ENCODE measurements at places on chromosomes 12 and 14.
A peak's percentile ranks its signal among the peaks of the same experiment; 100 is the strongest.

DNA sequence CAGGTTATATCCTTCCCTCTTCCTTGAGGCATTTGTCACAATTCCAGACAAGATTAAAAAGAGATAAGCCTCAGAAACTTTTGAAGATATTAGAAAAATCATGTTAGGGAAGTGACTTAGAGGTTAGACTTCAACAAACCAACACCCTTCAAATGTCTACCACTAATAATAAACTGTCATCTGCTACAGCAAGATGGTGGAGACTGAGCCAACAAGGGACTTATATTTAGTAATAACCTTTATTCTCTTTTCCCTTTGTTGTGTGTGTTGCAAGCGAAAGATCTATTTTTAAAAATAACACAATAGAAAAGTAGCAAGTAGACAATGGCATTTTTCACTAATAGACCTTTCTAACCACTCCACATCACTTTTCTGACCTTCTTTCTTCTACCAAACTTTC is 28.6 kb downstream of the PRICKLE1 start:
- DNase-seq: no peak

GRCh38 chr14:38941488-38941887 is 161.5 kb downstream of the SEC23A start:
- DNase-seq: peak; percentile 58

DNA sequence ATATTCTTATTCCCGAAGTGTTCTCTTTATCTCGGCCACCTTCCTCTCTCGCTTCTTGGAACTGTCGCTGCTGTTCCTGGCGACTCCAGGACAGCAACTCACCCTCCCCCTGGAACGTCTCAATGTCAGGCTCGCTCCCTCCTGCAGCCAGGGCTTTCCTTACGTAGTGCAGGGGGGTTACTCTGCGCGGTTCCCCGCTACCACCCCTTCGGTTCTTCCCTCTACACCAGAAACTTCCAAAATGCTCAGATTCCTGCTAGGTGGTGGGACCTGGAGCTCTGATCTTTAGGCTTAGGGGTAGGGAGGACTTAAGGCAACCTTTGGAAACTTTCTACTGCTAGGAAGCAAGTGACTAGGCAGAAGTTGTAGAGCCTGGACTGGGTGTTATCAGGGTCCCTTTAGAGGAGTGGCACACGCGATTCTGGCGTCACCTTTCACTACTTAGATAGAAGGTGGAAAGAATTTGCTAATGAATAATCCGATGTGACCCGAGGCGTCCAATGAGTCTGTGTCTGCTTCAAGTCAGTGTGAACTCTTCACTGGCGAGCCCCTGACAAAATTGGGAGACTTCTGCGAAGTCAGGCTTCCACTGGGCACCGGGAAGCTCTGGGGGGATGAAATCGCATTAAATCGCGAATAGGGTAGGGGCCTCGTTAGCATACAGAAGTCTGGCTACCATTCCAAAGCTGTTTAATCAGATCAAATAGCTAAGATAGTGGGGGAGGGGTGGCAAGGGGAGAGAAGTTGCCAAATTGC is 900 bp upstream of the DPF3 start:
- DNase-seq: no peak

DNA sequence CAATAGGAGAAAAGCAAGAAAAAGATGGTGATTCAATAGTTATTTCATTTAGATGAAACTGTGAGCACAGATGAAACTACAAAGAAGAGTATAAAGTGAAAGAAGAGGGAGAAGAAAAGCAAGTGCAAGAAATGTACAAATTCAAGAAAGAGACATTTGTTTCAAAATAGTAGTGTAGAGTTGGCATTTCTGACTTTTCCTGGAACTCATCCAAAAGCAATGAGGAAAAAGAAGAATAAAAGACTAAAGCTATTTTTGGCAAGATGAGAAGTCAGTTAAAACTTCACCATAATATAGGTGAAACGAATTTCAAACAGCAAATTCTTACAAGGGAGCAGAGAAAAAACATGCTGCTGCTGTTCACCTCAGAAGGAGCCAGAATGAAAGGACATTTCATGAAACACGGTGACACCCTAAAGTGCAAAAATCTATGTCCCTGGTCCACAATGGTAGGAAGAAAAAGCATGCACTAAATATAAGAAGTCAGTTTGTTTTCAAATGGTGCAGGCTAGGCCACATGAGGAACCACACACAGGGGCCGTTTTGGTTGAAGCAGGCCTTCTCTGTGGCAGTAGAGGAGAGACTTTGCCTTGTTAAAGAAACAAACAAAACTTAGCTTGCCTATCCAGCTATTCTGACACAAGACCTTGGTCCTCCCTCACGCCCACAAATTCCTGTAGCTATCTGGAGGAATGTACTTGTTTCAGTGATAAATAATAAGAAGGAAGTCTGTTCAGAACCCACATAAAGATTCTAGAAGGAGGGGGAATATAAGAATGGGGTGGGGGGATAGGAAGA is 11.1 kb upstream of the CMAS start:
- DNase-seq: no peak

DNA sequence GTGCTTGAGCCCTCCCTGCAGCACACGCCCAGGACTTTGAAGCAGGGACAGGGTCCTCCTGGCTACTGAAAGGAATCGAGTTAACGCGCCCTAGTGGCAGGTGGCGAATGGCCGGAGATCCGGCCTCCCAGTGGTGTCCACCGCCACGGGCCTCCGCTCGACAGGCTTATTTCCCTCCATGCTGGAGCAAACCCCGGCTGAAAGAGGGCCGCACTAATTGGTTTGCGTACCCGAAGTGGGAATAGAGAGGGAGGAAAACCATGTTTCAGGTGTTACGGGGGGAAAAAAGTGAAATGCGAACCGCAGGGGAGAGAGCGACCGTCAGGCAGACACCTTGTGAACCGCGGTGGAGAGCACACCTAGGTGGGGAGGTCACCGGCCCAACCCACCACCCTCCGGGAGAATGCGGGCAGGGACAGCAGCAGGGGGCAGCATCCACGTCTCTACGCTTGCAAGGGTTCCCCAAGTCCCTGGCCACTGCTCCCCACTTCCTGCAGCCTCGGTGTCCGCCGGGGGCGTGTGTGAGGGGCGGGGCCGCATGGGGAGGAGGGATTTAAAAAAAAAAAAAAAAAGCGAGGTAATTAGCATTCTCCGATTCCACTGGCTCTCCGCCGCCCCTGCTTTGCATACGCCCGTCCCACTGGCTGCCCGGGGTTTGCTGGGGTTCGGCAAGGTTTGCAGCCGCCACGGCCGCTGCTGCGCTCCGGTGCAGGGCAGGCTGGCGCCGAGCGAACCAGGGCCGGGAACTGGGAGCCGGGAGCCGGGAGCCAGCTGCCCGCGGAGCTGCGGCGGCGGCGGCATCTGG is 224.6 kb upstream of the CRY1 start:
- DNase-seq: no peak

- DNase-seq: no peak
Observed at GRCh38 chr14:81342850-81343580, 57.1 kb downstream of the STON2 start.

GRCh38 chr12:2805143-2805520 is 7.3 kb upstream of the ITFG2 start:
- DNase-seq: no peak

DNA sequence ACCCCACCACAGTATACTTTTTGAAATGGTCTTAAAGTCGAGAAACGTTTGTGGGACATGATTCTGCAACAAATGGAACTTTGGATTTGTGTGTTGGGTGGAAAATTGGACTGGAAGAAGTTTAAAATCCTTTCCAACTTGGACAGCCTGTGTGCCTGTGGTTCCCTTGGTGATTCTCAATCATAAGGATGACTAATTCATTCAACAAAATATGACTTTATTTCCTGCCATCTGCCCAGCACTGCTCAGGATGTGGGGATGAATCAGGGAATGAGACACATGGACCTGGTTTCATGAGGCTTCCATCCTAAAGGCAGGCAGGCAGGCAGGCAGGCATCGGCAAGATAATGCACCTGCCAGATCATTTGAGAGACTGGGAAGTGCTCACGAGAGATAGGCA is 57.3 kb upstream of the TMEM132D start:
- no peak for DNase-seq

DNA sequence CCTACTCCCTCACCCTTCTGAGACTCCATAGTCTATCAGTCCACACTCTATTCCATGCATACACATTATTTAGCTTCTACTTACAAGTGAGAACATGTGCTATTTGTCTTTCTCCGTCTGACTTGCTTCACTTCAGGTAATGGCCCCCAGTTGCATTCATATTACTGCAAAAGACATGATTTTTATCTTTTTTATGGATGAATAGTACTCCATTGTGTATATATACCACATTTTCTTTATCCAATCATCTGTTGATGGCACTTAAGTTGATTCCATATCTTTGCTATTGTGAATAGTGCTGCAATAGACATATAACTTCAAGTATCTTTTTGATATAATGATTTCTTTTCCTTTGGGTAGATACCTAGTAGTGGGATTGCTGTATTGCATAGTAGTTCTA is 171.8 kb downstream of the DACT1 start:
- no peak for DNase-seq

DNA sequence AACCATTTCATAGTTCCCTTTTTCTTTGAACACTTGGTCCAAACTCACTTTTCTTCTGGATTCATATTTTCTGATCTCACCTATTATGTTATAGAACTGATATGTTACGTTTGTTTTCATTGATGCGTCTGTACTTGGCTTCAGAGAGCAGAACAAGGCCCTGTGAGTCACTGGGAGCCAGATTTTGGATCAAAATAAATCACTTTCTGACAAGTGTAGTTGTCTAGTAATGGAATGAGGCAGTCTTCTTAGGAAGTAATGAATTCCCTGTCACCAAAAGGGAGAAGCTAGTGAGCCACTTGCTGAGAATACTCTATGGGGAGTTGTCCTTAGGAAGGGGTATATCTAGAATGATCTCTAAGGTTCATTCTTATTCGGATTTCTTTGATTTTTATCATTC is 10.2 kb downstream of the BICD1 start:
- DNase-seq: no peak

GRCh38 chr12:53004582-53004981 is 1.7 kb upstream of the EIF4B start:
- peak; percentile 36 for DNase-seq

DNA sequence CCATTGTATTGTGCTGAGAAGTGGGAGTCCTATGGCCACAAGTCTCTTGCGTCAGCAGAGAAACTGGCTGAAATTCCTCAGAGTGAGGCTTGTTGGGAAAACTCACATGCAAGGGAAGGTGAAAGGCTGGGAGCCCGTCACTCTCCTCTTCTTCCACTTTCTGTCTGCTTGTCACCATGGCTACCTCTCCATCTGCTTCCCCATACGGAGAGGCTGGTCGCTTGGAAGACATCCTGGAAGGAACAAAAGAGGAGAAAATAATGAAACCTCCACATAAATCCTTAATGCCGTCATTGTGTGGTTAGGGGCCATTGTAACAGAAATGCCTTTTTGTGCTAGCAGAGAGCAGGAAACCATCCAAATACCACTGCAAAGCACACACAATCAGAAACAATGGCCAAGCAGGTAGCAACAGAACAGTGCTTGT is 53.7 kb downstream of the SOX5 start:
- DNase-seq: no peak

DNA sequence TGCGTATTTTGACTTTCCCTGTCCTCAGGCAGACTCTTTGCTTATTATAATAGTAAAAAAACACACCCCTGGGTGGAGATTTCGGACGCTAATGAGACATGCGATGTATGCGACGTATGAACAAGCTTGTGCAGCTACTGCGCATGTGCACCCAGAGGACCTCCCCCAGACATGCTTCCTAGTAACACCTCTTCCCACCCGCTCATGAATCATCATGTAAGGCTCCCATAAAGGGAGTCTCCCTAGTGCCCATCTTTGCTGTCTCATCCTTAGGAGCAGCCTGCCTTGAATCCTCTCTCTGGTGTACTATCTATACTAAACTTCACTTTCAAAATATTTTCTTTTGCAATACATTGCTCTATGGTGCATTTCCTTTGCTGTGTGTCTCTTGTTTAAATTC is 210.1 kb downstream of the TMEM132D start:
- DNase-seq: no peak

GRCh38 chr12:4271717-4272423 is 1.7 kb upstream of the CCND2 start:
- DNase-seq: peak; percentile 92

DNA sequence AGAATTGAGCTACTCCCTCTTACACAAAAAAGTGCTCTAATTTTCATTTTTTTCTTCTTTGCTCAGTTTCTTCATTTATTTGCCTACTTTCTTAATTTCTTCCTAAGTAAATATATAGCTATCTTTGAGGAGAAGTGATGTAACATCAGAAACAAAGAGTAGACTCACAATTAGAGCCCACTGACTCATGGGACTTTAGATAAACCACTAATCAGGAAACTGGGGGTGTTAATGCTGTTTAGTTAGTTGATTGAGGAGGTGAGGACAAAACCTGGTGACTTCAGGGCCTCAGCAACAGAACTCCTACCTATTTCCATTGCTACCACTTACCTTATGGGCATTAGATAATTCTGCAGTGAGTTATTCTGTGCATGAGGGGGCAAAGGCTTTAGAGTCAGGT is 151.7 kb downstream of the MON2 start:
- no peak for DNase-seq

GRCh38 chr14:56992332-56992820 is 182.1 kb upstream of the OTX2 start:
- no peak for DNase-seq

GRCh38 chr12:82057770-82058169 is 298.6 kb upstream of the PPFIA2 start:
- DNase-seq: no peak

- no peak for DNase-seq
Observed at GRCh38 chr12:22835431-22835830, 210.5 kb downstream of the ETNK1 start.

DNA sequence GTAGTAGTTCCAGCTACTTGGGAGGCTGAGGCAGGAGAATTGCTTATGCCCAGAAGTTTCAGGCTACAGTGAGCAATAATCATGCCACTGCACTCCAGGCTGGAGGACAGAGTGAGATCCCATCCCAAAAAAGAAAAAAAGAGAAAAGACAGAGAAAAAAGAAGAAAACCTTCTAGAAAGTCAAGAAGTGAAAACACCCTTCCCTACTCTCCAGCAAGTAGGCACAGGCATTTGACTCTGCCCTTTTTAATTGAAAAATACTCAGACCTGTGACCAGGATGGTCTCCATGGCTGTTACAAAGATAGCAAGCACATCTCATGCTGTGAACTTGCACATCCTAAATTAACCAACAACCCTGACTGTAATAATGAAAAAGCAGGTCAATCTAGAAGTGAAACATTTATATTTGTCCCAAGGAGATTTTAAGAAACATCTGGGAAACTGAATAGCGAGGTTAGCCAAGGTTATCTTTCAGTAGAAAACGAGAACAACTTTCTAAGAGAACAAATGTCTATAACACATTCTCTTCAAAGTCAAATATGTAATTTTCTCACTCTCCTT is 2.0 kb downstream of the TMTC1 start:
- DNase-seq: no peak

GRCh38 chr12:90858252-90858651 is 96.7 kb downstream of the CCER1 start:
- DNase-seq: no peak

Data from Karpas-422 (cell line).